ENCODE measurements at places on chromosomes 4 and X. TPM values are rescaled to one million over a fixed set of nuclear protein-coding genes. Genes with fewer than 3 reads are reported as not detected.

GRCh38 chr4:169064296-169064695, 54.2 kb upstream of the CBR4 start:
- DNase-seq, result no peak
- H3K4me3 ChIP-seq, result no peak overlapping the region
- H3K4me1 ChIP-seq, result no peaks in the 10 kb centered on the region
- no peaks in the 10 kb centered on the region for H3K36me3 ChIP-seq
- H3K27me3 ChIP-seq, result no peaks in the 10 kb centered on the region
- no peak overlapping the region for H3K27ac ChIP-seq

Gene ZCCHC18
- 0.53 TPM for total RNA-seq

Gene GDPD2
- total RNA-seq, result 0.11 TPM

GRCh38 chr4:25449270-25449669, 72.2 kb downstream of the ANAPC4 start:
- no peak overlapping the region for H3K27ac ChIP-seq
- no peak for DNase-seq
- peaks cover 5% of the 10 kb centered on the region for H3K4me1 ChIP-seq
- H3K36me3 ChIP-seq, result no peaks in the 10 kb centered on the region
- no peak overlapping the region for H3K4me3 ChIP-seq

DNA sequence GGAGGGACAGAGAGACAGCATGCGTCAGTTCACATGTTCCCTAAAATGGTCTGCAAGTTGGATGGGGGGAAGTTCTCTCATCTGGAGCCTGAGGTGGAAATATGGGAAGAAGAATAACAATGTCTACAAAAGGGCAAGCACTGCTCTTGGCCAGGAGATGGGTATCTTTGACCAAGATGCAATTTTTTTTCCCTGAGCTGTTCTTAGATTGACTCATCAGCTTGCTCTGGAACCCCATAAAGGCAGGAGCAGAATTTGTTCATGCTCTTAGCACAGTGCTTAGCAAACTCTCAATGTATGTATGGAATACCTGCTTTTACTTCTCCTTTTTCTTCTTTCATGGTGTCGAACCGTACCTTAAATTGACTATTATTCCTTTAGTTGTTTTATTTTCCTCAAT, 90.5 kb upstream of the ZNF827 start:
- H3K36me3 ChIP-seq, result no peaks in the 10 kb centered on the region
- no peak overlapping the region for H3K27ac ChIP-seq
- no peak overlapping the region for H3K4me3 ChIP-seq

- no peak overlapping the region for H3K27ac ChIP-seq
- no peaks in the 10 kb centered on the region for H3K36me3 ChIP-seq
- no peaks in the 10 kb centered on the region for H3K27me3 ChIP-seq
- H3K4me3 ChIP-seq, result no peak overlapping the region
Measured at GRCh38 chr4:155624478-155624877, 42.2 kb upstream of the GUCY1A1 start.

- H3K4me1 ChIP-seq, result no peaks in the 10 kb centered on the region
- no peaks in the 10 kb centered on the region for H3K27me3 ChIP-seq
- no peak overlapping the region for H3K27ac ChIP-seq
- H3K4me3 ChIP-seq, result no peak overlapping the region
- H3K36me3 ChIP-seq, result no peaks in the 10 kb centered on the region
Measured at GRCh38 chr4:23368081-23368697, 521.7 kb downstream of the PPARGC1A start.

GRCh38 chrX:25207803-25208475, 192.2 kb upstream of the ARX start:
- H3K27ac ChIP-seq, result no peak overlapping the region
- H3K4me1 ChIP-seq, result no peaks in the 10 kb centered on the region

DNA sequence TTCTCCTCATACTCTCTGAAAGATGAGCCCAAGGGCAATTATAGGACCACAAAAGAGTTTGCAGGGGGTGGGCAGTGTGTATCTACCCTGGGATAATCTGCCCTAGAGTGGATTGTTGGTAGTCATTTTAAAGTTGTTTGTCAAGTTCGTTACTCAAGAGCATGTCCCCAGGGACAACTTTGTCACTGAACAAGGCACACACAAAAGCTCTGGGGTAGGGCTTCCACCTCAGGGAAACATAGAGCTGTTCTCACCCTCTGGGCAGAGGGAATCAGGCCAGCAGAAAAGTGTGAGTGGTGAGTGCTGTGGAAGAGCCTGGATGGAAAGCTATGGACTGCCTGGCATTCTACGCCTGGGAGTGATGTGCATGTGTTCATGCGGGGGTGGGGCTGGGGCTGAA, 23.3 kb upstream of the LEF1 start:
- H3K4me1 ChIP-seq, result peaks cover 18% of the 10 kb centered on the region
- H3K27ac ChIP-seq, result no peak overlapping the region

GRCh38 chr4:4585012-4585670, 43.3 kb upstream of the STX18 start:
- no peaks in the 10 kb centered on the region for H3K27me3 ChIP-seq
- no peaks in the 10 kb centered on the region for H3K4me1 ChIP-seq
- H3K4me3 ChIP-seq, result no peak overlapping the region
- no peak for DNase-seq

DNA sequence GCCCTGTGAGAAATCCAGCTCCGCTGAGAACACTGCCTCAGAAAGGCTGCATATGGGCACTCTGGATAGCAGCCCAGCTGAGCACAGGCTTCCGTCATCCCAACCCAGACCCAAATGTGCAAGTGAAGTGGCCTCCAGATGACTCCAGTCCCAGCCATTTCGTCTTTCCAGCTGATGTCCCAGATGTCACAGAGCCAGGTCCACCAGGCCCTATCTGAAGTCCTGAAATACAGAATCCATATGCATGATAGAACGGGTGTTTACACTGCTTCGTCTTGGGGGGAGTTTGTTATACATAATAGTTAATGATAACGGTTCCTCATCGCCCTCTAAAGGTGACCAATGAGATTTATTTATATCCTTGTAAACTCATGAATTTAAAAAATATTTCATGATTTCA, 72.6 kb upstream of the TRIM2 start:
- no peak overlapping the region for H3K27ac ChIP-seq
- H3K36me3 ChIP-seq, result no peaks in the 10 kb centered on the region
- H3K27me3 ChIP-seq, result no peaks in the 10 kb centered on the region
- DNase-seq, result no peak

Gene VCX2
- total RNA-seq, result not detected
